Right cardiac atrium (tissue), 5 donors: ENCODE measurements at places on chromosomes 13 and 19. TPM values are rescaled to one million over a fixed set of nuclear protein-coding genes. Genes with fewer than 3 reads are reported as not detected.
A peak's percentile ranks its signal among the peaks of the same experiment; 100 is the strongest.

The ZNF541 gene
- polyA plus RNA-seq: 0.20 TPM

The EPS8L1 gene
- polyA plus RNA-seq: 2.2 TPM

The ATP4A gene
- polyA plus RNA-seq: not detected

The LIM2 gene
- polyA plus RNA-seq: not detected

The ZNF526 gene
- polyA plus RNA-seq: 3.3 TPM

The LRRC63 gene
- not detected for polyA plus RNA-seq

The LILRA2 gene
- polyA plus RNA-seq: 0.88 TPM

The CLC gene
- not detected for polyA plus RNA-seq

The GGACT gene
- polyA plus RNA-seq: 0.63 TPM

DNA sequence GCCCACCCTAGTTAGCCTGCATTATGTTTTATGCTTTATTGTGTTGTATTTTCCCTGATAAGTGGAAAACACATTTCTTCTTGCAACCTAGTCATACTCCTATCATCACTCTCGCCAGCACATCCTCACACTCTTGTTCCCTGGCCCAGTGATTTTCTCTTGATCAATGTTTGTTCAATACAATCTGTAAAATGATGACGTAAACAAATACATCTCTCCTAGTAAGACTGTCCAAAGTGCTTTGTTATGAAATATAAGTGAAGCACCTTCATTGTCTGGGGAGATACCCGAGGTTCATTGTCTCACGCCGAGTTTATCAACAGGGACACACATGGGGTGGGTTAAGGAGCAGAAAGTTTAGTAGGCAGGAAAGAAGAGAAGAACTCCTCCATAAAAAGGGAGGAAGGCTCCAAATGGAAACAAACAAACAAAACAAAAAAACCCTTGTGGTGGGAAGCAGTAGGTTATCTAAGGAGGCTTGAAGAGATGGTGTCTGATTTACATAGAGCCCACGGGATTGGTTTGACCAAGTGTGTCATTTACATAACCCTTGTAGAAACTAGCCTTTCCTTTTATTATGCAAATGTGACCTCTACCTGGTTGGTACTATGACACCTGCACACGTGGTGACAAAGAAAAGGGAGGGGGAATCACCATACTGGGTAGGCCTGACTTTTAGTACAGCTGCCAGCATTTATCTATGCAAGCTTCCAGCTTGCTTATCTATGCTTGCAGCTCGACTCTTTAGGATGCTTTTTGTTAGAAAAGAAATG lies 1317.9 kb upstream of the SPRY2 start:
- DNase-seq: no peak

DNA sequence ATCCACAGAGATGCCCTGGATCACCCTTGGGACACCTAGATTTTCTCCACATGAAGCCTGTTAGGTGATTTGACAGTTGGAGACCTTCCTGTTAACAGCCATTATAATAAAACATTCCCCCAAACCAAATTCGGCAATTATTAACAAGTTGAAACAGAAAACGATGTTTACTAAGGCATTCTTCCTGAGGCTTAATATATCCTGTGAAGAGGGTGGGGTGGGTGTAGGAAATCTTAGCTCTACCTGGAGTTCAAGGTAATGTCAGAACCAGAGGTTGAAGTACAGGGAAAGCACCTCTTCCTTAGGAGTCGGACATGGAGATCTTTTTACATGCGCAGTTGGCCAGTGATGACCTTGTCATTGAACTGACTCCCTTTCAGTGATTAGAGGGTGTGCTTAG lies 143.0 kb downstream of the FGF9 start:
- no peak for DNase-seq

GRCh38 chr19:21848706-21849105 lies 12.7 kb upstream of the ZNF43 start:
- DNase-seq: no peak

GRCh38 chr19:4686700-4687099 lies 16.6 kb upstream of the MYDGF start:
- DNase-seq: no peak

DNA sequence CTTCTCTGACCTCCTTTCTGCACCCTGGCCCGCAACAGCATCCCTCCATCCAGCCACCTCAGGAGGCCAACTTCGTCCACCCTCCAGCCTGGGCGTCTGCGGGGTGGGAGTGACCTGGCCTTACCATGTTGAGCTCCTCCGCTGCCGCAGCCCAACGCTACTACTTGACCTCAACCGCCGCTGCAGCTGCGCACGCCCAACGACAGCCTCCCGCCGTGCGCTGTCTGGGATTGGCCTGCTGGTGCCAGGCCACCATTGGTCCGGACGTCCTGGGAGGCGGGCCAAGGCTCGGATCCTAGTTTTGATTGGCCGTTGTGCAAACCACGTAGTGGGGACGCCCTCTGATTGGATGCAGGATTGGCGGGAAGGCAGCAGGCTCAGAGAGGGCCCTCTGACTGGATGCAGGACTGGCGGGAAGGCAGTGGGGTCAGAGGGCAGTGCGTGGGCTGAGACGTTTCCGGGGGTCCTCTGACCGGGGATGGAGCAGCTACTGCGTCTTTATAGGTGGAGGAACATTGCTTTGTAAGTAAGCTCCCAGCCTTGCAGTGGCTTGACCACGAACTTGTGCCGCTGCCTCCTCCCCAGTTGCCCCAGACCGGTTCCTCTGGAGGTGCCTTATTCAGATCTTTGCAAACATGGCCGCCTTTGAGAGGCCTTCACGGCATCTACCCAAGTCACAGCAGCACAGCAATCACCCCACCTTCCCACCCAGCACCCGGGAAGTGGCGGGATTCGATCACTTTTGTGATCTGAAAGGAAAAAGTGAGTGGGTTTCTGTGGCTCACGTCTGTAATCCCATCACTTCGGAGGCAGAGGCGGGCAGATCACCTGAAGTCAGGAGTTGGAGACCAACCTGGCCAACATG lies at the start of gene TUBA3C:
TSS of gene TUBA3C (minus strand) at position 204 of the 865 bp plus-strand sequence. CDS start at position 127, 77 bp downstream.
- no peak for DNase-seq

DNA sequence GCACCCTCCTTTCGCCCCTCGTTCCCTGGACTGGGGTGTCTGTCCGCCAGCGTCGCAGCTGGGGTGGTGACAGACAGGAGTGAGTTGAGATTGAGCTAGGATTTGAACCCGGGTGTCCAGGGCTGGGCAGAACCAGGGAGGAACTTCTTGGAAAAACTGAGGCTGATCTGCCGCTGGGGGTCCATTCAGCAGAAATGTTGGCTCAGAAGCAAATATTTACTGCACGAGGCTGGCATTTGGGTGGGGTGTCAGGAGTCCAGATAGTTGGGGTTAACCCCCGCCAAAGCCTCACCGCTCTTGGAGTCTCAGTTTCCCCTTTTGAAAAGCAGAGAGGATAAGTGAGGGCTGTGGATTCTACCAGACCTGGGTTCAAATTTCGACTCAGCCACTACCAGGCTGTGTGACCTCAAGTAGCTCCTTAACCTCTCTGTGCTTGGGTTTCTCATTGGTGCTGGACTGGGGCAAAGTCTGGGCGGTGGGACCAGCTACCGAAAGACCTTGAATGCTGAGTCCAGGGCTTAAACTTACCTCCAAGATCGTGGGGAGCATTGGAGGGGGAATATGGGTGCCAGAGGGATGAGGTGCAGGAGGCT lies 20.9 kb downstream of the MAST3 start:
- DNase-seq: no peak

GRCh38 chr13:96229356-96229755 lies 139.4 kb downstream of the HS6ST3 start:
- no peak for DNase-seq

GRCh38 chr13:33411312-33411711 lies 125.8 kb upstream of the STARD13 start:
- no peak for DNase-seq

DNA sequence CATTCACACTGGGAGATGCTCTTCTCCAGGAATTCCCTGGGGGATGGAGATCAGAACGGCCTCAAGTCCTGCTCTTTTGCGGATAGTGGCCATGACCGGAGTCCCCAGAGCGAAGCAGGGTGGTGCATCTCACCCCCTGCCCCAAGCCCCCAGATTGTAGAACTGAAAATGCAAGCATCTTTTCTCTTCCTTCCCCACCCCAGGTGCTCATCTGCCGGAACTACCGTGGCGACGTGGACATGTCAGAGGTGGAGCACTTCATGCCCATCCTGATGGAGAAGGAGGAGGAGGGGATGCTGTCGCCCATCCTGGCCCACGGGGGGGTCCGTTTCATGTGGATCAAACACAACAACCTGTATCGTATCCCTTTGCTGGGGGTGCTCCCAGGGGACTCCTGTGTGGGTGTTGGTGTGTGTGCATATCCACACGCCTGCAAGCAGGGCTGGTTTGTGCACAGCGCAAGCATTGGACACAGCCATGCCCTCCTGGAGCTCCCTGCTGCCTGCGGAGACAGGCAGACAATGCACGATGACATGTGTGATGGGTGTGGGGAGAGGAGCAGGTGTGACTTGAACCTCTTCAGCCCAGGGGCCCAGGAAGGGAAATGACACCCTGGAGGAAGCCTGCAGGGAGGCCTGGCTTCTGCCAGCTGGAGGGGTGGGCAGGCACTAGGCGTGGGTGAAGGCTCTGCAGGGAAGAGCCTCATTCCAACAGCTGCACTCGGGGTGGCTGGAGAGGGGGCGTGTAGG lies 5.7 kb downstream of the AP1M1 start:
- no peak for DNase-seq

DNA sequence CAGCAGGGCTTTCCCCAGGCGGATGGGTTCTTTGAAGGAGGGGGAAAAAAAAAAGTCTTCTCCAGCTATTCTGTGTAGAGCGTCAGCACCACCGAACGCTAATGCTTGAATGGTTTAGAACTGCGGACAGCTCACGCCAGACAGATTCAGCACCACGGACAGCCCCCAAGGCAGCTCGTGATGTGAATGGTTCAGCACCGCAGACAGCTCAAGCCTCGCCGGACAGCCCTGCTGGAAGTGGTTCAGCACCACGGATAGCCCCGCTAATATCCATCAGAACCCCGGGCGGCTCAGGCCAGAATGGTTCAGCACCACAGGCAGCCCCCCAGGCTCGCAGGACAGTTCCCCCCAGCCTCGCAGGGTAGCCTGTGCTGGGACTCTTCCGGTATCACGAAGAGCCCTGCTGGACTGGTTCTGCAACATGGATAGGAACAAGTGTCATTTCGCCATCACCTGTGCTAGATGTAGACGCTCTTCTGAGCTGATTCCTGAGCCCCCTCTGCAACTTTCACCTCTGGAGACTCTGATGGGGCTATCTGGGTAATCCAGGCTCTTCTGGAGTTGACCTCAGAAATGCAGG lies 4.9 kb upstream of the SMIM17 start:
- DNase-seq: peak; percentile 84

DNA sequence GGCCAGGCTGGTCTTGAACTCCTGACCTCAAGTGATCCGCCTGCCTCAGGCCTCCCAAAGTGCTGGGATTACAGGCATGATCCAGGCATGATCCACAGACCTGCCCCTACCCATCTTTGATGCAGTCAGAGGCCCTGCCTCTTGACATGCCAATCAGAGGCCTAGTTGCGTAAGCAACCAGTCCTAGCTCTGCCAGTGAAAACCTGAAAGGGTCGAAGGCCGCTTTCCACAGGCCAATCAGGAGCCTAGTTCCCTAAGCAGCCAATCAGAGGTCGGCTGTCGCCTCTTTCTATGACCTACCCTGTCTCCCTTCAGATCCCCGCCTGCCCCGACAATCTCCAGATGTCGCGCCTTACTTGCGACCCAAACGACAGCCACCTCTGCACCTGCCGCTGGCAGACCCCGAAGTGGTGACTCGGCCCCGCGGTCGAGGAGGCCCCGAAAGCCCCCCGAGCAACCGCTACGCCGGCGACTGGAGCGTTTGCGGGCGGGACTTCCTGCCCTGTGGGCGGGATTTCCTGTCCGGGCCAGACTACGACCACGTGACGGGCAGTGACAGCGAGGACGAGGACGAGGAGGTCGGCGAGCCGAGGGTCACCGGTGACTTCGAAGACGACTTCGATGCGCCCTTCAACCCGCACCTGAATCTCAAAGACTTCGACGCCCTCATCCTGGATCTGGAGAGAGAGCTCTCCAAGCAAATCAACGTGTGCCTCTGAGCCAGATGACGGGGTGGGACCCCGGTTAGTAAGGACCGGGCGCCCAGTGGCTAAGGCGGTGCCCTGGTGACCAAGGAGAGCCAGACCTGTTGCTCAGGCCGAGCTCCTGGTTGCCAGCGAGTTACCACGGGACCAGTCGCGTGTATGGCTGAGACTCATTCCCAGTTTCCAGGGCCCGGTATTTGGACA lies 6.3 kb downstream of the SYDE1 start:
- DNase-seq: peak; percentile 69

DNA sequence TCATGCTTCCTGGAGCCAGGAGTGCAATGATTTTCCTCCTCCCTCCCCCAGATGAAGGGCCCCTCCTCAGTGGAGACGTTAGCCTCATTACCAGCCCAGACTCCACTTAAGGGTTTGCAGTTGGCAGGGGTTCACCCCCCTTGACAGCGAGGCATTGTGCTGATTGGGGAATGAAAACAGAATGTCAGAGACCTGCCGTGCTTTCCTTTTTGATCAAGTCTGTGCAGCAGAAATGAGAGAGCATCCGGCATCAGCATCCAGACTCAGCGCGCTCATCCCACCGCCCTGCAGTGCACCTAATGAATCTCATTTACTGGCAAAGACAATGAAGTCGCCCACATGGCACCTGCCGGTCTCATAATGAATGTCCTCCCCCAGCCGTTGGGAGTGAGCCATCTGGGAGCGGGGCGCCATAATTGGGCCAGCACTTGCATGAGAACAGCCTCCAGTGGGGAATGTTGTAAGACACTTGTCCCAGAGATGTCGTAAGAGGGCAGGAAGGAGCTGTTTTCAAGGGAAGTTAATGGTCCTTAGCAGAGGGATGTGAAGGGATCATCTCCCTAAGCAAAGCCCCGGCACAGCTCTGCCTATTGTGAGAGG lies 98.3 kb upstream of the UQCRFS1 start:
- no peak for DNase-seq

DNA sequence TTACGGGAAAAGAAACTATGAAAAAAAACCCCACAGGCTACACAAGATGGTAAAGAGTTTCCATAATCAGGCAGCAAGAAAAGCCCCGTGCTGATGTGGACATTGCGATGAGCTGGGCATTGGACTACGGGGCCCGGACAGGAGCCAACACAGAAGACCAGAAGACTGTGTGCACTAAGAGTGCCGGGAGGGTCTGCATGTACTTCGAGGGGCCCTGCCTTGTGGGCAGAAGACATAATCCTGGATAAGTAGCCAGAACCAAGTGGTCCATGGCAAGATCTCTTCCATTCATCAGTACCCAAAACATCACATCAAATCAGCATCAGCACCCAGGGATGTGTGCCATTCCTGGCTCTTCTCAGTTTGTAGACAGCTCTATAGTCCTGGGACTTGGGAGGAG lies 317.8 kb downstream of the FGF9 start:
- no peak for DNase-seq

- peak; percentile 60 for DNase-seq
Measured at GRCh38 chr13:109654341-109655205, 131.8 kb downstream of the IRS2 start.

DNA sequence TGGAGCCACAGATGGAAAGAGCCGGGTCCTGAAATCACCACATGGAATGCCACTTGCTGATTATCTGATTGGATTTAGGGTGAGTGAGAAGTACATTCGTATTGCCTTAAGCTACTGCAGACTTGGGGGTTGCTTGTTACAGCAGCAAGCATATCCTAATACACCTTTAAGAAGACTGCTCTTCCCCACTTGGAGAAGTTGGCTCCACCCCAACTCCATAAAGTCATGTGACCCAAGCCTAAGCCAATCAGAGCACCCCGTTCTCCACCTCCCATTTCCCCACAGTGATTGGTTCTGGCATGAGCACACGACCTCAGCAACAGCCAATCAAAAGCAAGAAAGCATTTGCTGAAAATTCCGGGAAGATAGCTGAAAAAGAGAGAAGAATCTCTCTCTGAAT lies 23.1 kb downstream of the CACNA1A start:
- DNase-seq: no peak

- DNase-seq: no peak
Measured at GRCh38 chr19:53958823-53959757, 3.6 kb upstream of the CACNG8 start.
